ENCODE measurements at places on chromosomes 11 and 22. TPM values are rescaled to one million over a fixed set of nuclear protein-coding genes. Genes with fewer than 3 reads are reported as not detected.

GRCh38 chr11:72591785-72592502 lies 82.3 kb downstream of the PDE2A start:
- DNase-seq = no peak

- DNase-seq = no peak
Measured at GRCh38 chr11:25562417-25562816, 769.5 kb upstream of the ANO3 start.

DNA sequence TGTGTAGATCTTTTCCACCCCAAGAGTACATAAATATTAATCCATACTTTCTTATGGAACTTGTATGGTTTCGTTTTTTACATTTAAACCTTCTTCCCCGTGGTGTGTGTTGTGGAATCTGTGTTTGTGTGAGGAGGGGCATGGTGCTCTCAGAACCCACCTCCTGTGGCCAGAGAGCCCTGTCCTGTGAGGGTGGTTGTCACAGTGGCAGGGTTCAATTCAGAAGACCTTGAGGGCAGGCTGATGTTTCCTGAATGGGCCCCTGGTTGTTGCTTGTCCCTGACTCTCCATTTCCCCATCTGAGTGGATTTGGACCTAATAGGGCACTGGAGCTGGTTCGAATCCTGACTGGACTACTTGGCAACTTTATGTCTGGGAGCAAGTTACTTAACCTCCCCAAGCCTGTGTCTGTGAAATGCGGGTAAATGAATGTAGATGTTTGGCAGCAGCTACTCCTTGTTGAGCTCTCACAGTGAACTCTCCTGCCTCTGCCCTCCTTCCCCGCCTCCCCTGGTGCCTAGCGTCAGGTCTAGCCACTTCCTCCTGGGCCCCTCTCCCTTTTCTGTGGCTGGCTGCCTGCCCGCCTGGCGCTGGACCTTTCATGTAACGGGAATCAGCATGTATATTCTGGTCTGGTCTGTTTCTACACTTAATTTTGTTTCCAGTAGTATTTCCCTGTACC lies 7.3 kb downstream of the NEAT1 start:
- peak; percentile 74 for DNase-seq

DNA sequence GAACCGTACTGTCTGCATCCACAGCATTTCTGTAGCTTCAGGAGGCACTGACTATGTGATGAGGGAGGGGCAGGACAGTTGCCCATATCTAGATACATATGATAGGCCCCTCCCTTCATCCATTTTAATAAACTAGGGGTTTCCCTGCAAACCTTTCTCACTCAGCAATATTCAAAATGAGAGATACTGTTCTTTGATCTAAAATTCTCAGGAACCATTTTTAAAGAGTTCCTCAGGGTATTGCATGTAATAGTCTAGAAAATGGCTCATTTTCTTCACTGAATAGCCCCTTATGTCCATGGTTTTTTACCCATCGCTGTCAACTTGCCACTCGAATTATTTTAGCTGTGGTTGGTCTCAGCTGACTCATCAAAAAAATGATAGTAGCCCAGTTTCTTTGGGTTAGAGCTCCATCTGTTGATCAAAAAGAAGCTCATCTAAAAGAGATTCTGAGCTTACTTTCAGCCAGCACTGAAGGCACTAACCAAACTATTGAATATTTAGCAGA lies 37.0 kb upstream of the DNAJB7 start:
- DNase-seq = no peak

- DNase-seq = no peak
Measured at GRCh38 chr22:17587629-17588028, 24.3 kb downstream of the SLC25A18 start.

DNA sequence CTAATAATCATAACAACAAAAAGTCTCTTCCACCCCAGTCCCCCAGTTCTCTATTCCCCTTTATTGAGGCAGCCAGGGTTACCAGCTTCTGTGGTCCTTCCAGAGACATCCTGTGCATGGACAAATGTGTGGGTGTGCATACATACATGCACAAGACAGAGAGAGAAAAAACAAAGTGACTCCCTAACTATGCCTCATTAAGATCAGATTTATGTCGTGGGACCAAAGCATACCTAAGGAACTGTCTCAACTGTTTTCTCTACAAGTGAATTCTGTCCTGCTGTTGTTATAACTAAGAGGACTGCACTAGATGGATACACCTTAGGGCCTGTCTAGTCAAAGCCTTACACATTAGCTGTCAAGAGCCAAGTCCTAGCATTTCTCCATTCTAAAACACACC lies 106.7 kb downstream of the MRTFA start:
- DNase-seq = no peak

- peak; percentile 32 for DNase-seq
Measured at GRCh38 chr11:113113801-113114704, 152.8 kb downstream of the NCAM1 start.

- no peak for DNase-seq
Measured at GRCh38 chr11:93907901-93908300, 57.5 kb upstream of the VSTM5 start.

GRCh38 chr11:16960250-16960649 lies 54.0 kb downstream of the PLEKHA7 start:
- DNase-seq = no peak

Gene FIBIN
- 5.1 TPM for total RNA-seq
